Lung microvascular endothelial cell (primary cell): ENCODE measurements at places on chromosomes 7 and 10. TPM values are rescaled to one million over a fixed set of nuclear protein-coding genes. Genes with fewer than 3 reads are reported as not detected.

Gene NPC1L1
- not detected in 2 replicates for total RNA-seq

Gene TACC2
- total RNA-seq = 0.60 and 3.7 TPM in 2 replicates

Gene PRLHR
- total RNA-seq = not detected in 2 replicates

- no peak for DNase-seq
Measured at GRCh38 chr7:23393636-23394035, 76.7 kb downstream of the IGF2BP3 start.

DNA sequence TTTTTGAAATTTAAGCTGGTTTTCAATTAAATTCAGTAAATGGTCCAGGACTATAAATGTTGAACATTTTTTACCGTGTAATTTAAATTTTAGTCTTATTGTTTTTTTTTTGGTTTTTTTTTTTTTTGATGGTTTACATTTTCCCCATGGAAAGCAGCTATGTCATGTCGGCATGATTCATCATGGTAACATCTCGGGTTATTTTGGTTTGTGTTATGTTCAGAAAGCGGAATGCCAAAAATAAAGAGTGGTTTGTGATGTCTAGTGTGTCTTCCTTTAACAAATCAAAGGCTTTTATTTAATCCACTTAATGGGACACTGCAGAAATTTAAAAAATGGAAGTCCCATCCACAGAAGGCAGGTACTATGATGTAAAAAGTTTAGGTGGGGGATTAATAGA, 58.5 kb downstream of the TRUB1 start:
- DNase-seq = no peak

Gene LRRC61
- 2.2 and 5.8 TPM in 2 replicates for total RNA-seq

DNA sequence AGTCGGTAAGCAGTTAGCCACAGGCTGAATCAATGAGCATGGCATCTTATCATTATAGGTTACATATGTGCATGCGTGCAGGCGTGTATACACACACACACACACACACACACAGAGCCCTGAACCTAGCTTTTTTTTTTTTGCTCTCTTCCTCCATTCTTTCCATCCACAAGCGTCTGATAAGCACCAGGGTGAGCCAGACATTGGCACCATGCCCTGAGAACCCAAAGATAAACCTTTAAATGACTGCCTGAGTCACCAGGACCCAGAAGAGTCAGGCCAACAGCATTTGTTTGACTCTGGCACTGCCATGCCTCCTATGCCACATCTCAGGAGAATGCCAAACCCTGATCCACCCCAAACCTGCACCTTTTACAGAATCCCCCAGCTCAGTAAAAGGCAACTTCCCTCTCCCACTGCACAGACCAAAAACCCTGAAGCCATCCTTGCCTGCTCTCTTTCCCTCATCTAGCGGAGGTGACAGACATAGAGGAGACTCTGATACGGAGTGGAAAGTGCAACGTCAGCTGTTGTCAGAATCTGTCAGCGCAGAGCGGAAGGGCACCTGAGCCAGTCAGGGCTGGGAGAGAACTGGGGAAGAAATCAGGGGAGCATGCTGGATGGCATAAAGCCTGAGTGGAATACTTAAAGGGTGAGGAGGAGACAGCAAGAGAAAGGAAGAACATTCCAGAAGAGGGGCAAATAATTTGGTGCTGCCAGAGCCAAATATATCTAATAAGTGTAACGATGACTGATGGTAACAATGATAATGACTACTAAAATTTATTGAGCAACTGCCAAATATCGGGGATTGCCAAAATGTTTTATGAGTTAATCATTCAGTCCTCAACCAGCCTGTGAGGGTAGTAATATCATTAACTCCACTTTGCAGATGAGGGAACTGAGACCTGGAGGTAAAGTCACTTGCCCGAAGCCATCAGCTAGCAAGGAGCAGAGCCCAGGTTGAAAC, 3.2 kb downstream of the PARP12 start:
- peak; percentile 80 for DNase-seq

Gene POT1
- total RNA-seq = 24.8 and 29.6 TPM in 2 replicates

DNA sequence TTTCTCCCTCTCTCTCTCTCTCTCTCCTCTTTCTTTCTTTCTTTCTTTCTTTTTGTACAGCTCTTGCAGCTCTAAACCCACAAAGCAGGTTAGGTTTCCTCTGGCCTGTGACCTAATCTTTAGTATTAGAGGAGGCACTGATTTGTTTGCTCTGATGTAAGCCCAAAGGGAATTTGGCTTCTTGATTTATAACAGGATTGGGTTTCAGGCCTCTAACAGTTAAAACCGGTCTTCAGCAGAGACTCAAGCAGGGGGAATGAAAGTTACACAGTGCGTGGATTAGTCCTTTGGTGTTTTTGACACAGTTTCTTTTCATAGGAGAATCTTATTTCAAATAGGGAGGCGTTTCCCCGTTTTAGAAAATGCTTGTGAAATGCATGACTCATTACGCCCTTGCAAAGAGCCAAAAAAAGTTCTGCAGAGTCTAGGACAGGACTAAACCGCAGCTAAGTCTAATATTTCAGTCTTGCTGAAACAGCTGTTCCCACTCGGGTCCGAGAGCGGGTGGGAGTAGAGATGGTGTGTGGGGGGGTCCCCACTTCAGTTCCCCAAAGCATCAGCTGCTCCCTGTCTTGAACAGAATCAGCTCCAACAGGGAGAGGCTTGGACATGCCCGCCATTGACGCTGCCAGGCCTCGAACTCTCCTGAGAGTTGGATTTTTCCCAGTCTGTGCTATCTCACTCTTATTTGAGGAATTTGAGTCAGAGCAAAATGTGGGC, 296.5 kb upstream of the PITRM1 start:
- peak; percentile 85 for DNase-seq

DNA sequence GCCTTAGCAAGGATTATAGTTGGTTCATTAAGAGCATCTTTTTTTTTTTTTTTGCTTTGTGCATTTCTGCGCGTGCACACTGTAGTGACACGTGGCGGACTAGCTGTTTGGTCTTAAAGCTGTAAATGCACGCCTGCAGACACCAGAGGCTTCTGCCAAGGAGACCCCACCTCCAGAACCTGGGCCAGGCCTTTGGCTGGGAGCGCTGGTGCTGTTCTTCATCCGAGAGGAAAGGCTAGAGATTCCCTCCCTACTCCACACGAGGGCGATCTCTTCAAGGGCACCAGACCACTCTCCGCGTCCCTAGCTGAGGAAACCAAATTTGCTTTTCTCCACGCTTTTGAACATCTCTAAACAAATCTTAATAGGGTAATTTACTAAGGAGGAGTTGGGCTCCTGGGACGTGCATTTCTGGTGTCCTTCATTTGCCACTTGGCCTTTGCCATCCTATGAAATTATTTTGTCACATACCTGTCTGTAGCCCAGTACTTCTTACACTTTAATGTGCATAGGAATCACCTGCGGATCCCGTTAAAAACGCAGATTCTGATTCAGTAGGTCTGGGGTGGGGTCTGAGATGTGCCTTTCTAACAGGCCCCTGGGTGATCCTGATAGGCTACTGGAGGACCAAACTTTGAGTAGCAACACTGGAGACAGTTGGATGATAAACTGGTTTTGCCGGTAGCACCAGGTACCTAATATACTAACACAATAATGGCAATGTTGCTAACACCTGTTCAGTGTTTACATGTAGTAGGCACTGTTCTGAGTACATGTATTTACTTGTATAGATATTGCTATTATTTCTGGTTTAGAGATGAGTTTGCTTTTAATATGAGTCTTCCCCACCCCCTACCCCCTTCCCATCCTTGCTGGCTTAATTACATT, 1.3 kb upstream of the SLC26A5 start:
- peak; percentile 48 for DNase-seq

Gene TFR2
- total RNA-seq = under 0.01 TPM in 2 replicates

Gene ATP6V0E2
- total RNA-seq = 3.0 and 13.3 TPM in 2 replicates

DNA sequence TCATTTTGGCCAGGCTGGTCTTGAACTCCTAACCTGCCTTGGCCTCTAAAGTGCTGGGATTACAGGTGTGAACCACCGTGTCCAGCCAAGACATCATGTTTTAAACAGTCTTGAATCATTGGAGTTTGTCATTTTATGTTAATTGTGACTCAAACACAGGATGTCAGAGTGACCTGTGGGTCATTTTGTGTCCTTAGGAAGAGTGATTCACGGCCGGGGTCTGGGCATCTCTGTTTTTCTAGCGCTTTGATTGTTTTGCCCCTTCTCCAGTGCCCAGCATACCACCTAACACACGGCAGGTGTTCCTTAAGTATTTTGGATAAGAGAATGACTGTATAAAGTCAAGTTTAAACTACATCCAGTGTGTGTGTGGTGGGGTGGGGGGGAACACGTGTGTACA, 183.7 kb upstream of the KLF6 start:
- DNase-seq = peak; percentile 51

- no peak for DNase-seq
Measured at GRCh38 chr10:84685047-84685660, 356.8 kb downstream of the CCSER2 start.

Gene ZNF365
- total RNA-seq = 0.22 TPM in 1 of 2 replicates, not detected in the other

Gene EN2
- total RNA-seq = not detected in 2 replicates

GRCh38 chr10:97024168-97025073, 161.3 kb downstream of the SLIT1 start:
- DNase-seq = peak; percentile 44

Gene ARHGAP22
- total RNA-seq = 1.4 and 7.0 TPM in 2 replicates

DNA sequence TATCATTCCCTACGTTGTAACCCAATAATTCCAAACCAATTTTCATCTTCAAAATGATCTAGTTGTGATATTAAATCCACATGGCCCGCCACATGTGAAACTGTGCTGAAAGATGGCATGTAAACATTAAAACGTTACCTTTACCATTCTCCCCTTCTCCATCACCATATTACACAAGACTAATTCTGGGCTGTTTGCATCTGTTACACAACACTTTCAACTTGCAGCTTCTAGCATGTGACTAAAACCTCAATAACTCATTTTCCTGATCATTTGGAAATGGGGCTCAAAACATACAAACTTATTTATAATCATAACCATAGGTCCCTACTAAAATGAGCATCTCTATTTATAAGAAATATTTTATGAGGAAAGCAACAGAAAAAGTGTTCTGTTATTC, 4.7 kb downstream of the MTERF1 start:
- no peak for DNase-seq

Gene JAKMIP3
- under 0.01 and 0.20 TPM in 2 replicates for total RNA-seq

DNA sequence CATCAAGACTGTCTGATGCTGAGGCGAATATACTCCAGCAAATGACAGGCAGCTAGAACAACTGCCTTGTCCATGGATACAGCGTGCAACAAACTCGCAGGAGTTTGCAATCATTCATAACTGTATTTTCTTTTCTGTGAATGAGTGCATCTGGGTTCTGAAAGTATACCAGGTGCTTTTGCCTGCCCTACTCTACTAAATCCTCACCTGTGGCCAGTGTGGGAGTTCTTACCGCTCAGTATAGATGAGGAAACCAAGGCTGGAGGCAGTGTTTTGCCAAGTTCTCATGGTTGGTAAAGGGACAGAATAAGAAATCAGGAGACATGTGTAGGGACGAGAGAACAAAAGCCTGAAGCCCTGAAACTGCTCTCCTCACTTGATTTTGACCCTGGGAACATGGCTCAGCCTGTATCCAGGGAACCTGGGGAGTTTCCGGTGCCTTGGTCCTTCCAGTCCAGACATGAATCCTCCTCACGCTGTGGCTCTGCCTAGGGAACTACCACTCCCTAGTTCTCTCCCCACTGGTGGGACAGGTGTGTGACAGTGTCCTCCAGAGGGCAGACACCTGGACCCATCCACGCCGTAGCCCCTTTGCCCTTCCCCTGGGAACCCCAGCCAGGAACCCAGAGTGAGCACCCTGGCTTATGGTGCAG, 142.0 kb downstream of the CDH23 start:
- DNase-seq = no peak

Gene KCND2
- under 0.01 and 0.20 TPM in 2 replicates for total RNA-seq

Gene RAB19
- total RNA-seq = 0.22 TPM in 1 of 2 replicates, not detected in the other

DNA sequence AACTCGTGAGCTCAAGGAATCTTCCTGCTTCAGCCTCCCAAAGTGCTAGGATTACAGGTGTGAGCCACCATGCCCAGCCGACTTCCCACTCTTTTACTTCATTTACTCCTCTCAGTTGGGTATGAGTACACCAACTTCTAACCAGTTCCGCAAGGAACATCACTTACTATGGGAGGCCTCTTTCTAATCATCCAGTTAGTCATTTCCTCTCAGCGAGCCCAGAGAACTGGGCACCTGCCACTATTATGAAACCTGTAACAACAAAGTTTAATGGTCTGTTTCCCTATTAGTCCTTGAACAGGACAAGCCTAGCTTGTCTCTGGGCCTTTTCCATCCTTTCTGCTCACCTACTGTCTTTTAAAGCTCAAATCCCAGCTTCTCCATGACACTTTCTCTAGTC, 88.8 kb downstream of the DNMBP start:
- DNase-seq = peak; percentile 92

- no peak for DNase-seq
Measured at GRCh38 chr10:104170610-104171254, 48.8 kb downstream of the SFR1 start.

- no peak for DNase-seq
Measured at GRCh38 chr7:94405506-94405905, 10.8 kb downstream of the COL1A2 start.

DNA sequence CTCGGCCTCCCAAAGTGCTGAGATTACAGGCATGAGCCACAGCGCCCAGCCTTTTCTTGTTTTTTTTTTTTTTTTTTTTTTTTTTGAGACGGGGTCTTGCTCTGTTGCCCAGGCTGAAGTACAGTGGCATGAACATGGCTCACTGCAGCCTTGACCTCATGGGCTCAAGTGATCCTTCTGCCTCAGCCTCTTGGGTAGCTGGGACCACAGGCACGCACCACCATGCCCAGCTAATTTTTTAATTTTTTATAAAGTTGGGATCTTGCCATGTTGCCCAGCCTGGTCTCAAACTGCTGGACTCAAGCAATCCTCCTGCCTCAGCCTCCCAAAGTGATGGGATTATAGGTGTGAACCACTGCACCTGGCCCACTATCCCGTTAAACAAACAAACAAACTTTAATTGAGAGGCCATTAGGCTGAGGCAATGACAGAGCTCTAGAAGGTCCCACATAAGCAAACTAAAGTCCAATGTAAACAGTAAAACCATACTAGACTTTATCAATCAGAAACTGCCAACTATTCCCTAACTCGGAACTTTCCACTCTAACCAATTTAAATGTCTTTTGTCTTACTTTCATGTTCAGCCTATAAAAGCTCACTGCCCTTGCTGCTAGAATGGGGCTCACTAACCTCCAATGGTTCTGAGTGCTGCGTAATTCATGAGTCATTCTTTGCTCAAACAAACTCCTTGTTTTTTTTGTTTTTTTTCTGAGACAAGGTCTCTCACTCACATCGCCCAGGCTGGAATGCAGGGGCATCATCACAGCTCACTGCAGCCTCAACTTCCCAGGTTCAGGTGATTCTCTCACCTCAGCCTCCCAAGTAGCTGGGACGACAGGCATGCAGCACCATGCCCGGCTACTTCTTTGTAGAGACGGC, 1.9 kb downstream of the DHX32 start:
- DNase-seq = peak; percentile 89

DNA sequence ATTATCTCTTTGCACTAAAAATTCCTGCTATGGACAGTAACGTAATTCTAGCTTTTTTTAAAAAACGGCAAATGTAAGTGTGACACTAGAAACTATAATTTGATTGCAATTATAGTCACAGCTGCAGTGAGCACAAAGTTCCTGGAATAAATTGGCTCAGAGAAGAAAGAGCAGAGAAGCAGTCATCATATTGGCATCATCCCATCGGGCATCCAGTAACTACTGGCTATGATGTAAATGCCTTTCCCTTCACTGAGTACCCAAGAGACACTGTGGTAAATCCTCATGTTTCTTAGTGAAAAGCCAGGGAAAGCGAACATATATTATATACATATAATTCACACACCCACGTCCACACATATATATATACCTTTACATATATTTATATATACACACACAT, 43.6 kb downstream of the PIP4K2A start:
- no peak for DNase-seq
